Heart left ventricle (tissue), 16 donors: ENCODE measurements at places on chromosomes 11 and 22. TPM values are rescaled to one million over a fixed set of nuclear protein-coding genes. Genes with fewer than 3 reads are reported as not detected.

The APLNR gene
- polyA plus RNA-seq: 8.9 TPM

The SCN4B gene
- 8.6 TPM for polyA plus RNA-seq

The MUC5B gene
- 0.01 TPM for polyA plus RNA-seq

The TP53AIP1 gene
- 0.01 TPM for polyA plus RNA-seq

The MISFA gene
- 0.93 TPM for polyA plus RNA-seq

The CCDC87 gene
- polyA plus RNA-seq: 0.15 TPM
